ENCODE measurements at places on chromosomes 6 and 20. TPM values are rescaled to one million over a fixed set of nuclear protein-coding genes. Genes with fewer than 3 reads are reported as not detected.

The ZNF165 gene
- 0.97 TPM for total RNA-seq

GRCh38 chr6:3386374-3386857 is 70.4 kb downstream of the SLC22A23 start:
- DNase-seq = no peak

DNA sequence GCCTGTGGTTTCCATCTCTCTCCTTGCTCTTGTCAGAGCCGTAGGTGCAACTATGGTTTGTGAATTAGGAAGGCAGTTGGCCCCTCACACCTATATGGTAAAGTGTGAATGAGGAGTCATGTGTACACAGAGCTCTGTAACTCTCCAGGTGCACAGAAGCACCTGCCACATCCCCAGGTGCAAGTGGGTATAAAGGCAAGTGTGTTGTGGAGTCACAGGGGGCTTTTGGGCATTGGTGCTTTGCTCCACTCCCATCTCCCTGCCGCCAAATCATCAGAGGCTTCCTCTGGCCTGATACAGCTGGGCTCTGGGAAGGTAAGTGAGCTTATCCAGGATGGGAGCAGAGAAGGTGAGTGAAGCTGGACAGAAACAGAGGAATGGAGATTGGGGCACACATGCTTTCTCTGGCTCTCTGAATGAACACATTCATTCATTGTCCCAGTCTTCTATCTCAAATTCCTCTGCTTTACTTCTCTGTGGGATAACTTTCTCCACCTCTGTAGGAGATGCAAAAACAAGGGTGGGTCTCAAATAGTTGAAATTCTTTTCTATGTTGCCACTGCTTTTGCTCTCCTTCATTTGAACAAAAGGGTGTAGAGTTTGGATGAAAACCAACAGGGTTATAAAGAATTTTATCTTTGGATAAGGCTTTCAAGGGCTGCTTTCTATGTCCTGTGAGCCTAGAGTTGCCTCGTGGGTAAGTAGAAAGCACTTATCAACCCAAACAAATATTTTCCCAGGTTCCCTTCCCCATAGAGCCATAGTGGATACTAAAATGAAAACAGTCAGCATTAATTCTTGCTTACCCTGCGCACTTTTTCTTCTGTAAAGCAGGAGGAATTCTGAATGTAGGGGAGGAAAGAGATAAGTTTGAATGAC is 45.0 kb upstream of the RIPOR2 start:
- DNase-seq = no peak

DNA sequence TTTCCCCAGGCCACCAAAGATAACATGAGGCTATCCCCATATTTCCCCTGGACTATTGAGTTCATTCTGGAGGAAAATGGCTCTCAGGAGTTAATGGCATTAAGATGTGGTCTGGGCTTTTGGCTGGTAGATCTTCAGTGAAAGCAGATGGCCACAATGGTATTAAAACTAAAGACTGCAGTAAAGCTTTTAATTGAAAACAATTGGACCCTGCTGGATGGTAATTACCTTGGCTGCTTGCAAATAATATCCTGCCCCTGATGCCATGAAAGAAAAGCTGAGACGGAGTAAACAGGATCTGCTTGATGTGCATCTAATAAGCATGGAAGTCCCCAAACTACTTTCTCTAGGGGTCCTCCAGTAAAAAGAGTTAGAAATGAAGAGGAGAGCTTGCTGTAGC is 255.8 kb downstream of the QKI start:
- DNase-seq = no peak

- no peak for DNase-seq
Measured at GRCh38 chr6:13708736-13709135, 2.9 kb downstream of the RANBP9 start.

GRCh38 chr20:3068075-3068474 is 3.3 kb upstream of the OXT start:
- DNase-seq = no peak

DNA sequence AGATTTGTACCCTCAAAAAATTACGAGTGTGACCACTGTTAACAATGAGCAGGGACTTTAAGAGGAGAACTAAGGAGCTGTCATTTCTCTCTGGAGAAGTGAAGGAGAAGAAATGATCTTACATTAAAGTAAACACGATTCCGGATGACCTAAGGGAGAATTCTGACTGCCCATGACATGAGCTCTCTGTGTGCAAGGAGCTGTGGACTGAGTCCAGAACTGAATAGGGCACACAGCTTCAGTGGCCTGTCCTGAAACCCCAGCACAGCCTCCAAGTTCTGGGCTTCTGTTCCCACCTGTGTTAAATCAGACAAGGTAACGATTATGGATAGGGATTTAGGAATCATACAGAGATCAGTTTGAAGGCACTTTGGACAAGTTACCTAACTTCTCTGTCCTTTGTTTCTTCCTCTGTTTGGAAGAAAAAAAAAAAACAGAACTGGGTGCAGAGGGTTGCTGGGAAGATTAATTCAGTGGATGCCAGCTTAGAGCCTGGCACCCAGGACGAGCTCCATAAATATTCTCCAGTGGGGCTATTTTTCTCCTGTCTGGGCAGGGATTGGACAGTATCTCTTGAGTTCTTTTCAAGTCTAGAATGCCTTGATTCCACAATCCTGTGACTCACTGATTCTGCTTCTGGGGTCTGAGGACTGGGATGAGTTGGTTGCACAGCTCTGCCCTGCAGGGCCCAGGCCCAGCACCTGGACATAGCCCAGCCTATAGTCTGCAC is 65.7 kb downstream of the MRPL14 start:
- DNase-seq = no peak

DNA sequence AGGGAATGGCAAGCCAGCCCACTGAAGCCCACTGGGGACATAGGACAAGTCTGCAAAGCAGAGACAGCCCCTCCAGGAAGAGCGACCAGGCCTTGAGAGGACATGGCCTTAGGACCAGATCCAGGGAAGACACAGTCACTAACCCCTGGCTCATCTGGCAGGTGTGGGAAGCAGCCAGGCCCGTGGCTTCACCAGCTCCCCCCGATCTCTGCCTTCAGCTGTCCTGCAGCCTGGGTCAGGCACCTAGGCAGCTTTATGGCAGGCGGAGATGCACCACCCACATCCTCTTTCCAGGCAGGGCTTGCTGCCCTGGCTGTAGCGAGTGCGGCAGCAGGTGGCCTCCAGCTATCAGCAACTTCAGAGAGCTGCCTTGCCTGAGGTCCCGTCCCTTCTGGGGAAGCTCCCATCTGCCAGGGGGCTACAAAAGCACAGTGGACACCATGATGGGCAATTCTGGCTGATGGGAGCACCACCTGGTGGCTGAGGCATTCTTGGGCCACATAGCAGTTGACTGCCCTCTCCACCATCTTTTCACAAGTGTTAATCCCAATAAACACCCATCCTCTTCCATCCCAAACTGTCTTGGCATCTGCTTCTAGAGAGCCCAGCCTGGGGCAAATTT is 85.8 kb downstream of the DZANK1 start:
- no peak for DNase-seq

- no peak for DNase-seq
Measured at GRCh38 chr6:156765117-156765516, 12.1 kb upstream of the ARID1B start.

DNA sequence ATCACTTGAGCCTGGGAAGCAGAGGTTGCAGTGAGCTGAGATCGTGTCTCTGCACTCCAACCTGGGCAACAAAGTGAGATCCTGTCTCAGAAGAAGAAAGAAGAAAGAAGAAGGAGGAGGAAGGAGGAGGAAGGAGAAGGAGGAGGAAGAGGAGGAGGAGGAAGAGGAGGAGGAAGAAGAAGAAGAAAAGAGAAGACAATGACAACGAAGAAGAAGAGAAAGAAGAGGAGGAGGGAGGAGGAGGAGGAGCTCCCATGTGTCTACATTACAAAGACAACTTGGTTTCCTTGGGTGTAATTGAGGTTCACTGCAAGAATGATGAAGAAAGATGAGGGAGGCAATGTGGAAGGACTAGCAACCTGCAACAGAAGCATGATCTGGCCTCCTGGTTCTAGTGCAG is 21.3 kb upstream of the CEP85L start:
- DNase-seq = no peak

DNA sequence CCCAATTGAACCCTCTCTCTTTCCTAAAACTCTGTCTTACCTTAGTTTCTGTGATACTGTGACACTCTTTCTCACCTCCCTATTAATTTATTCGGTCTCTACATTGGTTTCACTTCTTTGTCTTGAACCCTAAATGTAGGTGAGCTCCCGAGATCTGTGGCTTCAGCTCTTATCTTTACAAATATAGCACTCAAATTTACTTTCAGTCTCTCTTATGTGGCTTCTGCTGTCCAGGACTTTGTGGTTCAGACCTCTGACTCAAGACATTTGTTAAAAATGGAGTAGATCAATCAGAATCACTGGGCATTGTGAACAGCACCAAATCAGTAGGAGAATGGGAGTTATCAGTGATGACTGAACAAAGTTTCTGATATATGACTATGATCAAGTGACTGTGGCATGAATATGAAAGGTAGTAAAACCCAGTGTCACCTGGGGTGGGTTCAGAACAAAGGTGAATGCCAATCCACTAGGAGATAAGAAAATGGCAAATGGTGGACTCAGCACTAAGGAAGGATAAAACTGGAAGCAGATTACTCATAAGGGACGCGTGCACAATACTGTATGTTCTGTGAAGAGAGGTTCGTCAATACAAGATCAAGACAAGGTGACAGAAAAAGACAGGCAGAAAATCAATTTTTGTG is 27.2 kb downstream of the IL17F start:
- DNase-seq = no peak

DNA sequence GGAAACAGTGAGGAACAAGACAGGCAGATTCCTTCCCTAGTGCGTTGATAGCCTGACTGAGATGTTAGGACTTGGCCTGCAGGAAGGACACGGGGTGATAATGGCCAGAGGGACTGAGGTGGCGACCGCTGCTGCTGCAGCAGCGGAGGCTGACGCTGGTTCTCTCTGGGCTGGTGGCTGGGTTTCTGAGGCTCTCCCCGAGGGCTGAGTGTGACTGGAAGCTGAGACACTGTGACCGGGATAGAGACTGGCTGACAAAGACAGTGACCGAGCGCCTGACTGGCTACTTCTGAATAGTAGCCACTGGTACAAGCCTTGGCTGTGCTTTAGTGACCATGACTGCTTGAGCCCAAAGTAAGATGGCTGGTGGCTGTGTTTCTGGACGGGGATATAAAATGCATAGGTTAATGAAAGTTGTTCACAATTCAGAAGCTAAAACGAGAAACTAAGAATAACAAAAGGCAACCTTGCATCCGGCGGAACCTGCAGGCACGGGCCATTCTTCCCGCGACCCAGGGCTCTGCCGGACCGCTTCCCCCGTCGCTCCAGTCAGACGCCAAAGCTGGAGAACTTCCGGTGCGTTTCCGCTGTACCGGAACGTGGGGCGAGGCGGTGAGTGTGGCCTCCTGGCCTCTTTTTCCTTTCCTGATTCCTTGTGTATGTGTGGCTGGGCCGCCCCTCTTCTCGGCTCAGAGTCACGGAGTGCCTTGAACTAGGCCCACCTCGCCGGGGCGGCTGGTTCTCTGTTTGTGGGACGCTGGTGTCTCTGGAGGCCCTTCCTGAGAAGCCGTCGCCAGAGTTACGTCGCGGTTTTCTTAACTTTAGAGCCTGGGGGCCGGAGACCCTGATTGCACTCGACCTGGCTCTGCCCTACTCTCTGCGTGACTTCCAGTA is at the start of gene AAR2:
TSS of gene AAR2 (plus strand) at position 587 of the 894 bp plus-strand sequence. CDS start 3,391 bp downstream, outside the sequence.
- peak; percentile 88 for DNase-seq

The PRRT1 gene
- 0.37 TPM for total RNA-seq

DNA sequence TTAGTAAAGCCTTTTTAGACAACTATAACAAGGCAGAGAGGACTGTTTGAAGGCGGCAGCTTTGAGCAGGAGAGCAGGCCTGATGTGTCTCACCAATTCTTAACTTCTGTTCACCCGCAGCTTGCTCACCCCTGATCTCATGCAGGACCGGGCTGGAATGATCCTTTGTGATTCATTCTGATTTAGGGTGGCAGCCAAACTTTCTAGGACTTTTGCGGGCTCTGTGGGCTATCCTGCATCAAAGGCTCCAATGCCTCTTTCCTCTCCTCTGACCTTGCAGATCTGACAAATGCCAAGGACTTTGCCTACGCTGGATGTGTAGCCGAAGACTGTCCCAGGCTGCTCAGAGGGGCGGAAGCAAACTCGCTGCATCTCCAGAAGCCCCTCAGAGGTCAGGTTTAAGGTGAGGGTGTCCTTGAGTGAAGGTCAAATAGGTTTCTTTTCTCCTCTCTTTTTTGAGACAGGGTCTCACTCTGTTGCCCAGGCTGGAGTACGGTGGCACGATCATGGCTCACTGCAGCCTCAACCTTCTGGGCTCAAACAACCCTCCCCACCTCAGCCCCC is 72.3 kb downstream of the VEGFA start:
- DNase-seq = no peak
